AG09309 (cell line): ENCODE measurements at places on chromosomes 12 and 14.

- no peak for DNase-seq
Observed at GRCh38 chr14:20853042-20853441, 38.1 kb upstream of the RNASE3 start.

- no peak for DNase-seq
Observed at GRCh38 chr12:110869803-110870202, 23.0 kb downstream of the CCDC63 start.

- no peak for DNase-seq
Observed at GRCh38 chr12:68370006-68370590, 37.9 kb upstream of the MDM1 start.

- DNase-seq = no peak
Observed at GRCh38 chr14:68792678-68792978, 239 bp downstream of the ZFP36L1 start.
